ENCODE measurements at places on chromosomes 13 and 19. TPM values are rescaled to one million over a fixed set of nuclear protein-coding genes. Genes with fewer than 3 reads are reported as not detected.

F10 gene
- 1.0 TPM for total RNA-seq

GNG8 gene
- 9.6 TPM for total RNA-seq

HIPK4 gene
- total RNA-seq: not detected

DNA sequence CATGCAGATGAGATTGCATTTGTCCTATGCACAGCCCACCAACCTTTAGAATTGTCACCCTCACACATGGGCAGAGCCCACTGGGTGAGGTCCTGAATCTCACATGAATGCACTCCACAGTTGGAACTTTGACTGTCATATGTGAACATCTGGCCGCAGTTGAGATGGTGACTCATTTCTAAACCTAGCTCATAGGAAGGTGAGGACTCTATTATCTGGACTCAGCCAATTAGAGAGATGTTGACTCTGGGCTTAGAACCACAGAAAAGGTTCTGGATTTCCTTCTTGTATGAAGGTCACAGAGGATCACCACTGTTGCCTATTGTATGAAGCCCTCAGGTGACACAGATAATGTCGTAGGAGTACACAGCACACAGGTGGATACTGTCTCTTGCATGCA lies 25.6 kb upstream of the ZNF681 start:
- ATAC-seq: peak; percentile 59

- no peak for ATAC-seq
Measured at GRCh38 chr19:10796653-10797052, 39.4 kb downstream of the TMED1 start.

DNA sequence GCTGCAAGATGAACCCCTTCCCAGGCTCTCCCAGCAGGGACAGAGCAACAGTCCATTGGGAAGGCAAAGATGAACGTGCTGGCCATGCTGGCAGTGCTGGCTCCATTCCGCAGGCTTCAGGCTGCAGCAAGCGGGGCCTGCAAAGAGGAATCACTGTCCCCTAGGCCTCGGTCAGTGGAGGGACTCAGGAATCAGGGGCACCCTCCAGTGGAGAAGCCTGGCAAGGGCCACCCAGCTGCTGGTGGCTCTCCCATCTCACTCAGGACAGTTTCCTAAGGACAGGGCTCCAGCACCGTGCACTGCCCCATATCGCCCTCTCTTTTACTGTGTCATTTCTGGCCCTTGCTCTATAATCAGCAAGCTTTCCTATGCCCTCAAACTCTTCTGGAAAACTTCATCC lies 498.6 kb downstream of the EFNB2 start:
- ATAC-seq: no peak

DNA sequence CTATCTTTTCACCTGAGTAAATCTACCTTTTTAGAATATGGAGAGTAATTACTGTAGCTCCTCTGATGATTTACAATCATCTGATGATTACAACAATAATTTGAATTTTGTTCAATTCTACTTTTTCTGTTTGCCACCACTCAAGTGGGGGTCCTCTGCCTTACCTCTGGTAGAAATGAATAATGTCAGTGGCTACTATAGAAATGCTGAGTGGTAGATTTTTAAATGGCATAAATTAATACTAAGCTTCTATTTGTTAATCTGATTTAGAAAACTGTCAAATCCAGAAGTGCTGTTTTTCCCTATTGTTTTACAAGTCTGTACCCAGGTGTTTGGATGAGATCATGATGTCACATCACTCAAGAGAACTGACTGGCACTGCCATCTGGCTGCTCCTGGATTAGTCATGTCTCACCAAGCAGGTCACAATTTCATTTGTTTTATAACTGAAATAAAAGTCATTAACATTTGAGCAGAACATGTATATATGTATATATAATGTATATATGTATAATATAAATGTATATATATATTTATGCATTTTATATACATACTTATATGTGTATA lies 494.8 kb downstream of the TBC1D4 start:
- no peak for ATAC-seq

GRCh38 chr19:24159707-24160106 lies 72.7 kb downstream of the ZNF254 start:
- no peak for ATAC-seq

- peak; percentile 96 for ATAC-seq
Measured at GRCh38 chr19:18932216-18932841, 8.7 kb downstream of the HOMER3 start.

- peak; percentile 78 for ATAC-seq
Measured at GRCh38 chr19:44752816-44753625, 4.5 kb downstream of the BCL3 start.

GRCh38 chr13:77506874-77507273 lies 28.6 kb upstream of the SCEL start:
- no peak for ATAC-seq

GRCh38 chr13:100394005-100394695 lies 194.4 kb downstream of the GGACT start:
- peak; percentile 82 for ATAC-seq

GRCh38 chr13:42720113-42720857 lies 61.1 kb upstream of the FAM216B start:
- ATAC-seq: peak; percentile 95

All from activated T-helper 17 cell treated with anti-CD3 and anti-CD28 coated beads, Interleukin-2, amount 50 U/mL, for 72 hours (primary cell).